NCI-H146 (cell line): ENCODE measurements at places on chromosomes 2 and 18.

DNA sequence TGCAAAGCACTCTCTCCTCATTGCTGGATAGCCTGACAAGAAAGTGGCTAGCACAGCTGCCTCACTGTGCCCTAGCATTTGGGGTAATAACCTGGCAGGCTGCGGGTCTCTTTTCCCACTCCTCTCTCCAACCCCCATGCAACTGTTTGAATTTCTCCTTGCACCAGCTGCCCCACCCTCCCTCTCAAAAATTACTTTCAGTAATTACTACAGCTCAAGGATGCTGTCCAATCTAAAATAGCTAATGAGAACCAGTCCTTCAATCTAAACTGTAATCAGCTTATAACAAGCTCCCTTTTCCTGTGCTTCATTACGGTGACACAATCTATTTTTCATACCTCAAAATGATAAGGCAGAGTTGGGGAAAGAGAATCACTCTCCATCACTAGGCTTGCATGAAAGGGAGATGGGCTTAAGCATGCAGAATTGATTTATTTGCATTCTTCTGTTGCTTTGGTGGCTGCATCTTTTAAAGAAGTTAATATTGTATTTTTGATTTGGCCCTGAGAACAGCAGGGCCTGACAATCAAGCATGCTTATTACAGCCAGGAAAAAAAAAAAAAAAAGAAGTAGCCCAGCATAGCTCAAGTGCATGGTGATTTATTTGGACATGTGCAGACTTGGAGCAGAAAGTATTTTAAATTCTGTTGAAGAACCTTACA is 881.8 kb downstream of the SLC4A3 start:
- DNase-seq: no peak

DNA sequence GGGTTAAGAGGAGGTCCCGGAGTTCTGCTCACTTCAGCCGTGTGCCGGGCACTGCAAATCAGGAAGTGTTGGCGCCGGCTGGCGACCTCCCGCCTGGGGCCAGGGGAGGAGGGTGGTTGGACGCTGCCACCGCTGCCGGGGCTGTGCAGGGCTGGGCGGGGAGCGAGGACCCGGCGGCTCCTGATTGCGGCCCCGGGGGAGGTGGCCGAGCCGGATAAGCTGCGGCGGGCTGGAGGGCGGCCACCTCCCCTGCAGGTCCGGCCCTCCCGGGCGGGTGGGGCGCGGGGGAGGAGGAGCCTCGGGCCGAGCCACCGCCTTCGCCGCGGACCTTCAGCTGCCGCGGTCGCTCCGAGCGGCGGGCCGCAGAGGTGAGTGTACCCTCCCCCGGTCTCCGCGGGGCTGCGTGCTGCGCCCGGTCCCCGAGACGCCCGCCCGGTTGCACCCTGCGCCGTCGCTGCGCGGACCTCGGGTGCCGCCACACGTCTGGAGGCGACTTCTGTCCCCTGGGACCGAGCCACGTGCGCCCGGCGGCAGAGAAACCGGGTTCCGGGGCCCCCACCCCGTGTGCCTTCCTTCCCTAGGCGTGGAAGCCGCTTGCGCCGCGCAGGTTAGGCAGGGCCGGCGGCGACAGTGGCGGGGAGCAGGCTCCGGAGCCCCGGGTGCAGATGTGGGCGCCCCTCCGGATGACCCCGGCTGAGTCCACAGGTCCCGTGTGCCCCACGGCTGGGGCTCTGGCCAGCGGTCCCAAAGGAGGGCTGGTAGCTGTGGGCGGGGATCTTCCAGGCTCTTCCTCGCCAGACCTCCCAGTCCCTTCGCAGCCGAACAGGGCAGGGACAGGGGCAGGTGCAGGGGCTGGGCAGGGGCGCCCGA is at the start of gene STEAP3:
STEAP3 (plus strand) TSS at position 314 of the 870 bp plus-strand sequence. CDS start 7,179 bp downstream, outside the sequence.
- peak; percentile 96 for DNase-seq

- DNase-seq: peak; percentile 50
Measured at GRCh38 chr2:156890529-156891148, 366.9 kb upstream of the GALNT5 start.

DNA sequence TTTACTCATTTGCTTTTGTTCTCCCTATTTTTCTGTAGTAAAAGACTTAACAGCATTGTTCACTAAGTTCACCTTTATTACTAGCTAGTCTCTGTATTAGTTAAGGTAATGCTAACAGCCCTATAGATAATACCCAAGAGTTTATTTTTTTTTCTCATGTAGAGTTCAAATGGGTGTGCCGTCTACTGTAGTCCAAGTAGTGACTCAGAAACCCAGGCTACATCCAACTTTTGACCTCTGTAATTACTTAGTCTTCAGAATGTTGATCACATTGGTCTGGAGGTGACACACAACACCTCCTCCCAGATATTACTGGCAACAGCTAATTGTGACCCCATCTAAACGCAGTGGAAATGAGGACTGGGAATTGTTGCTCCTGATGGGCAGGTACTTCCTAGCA is 7.7 kb downstream of the COQ10B start:
- DNase-seq: no peak

DNA sequence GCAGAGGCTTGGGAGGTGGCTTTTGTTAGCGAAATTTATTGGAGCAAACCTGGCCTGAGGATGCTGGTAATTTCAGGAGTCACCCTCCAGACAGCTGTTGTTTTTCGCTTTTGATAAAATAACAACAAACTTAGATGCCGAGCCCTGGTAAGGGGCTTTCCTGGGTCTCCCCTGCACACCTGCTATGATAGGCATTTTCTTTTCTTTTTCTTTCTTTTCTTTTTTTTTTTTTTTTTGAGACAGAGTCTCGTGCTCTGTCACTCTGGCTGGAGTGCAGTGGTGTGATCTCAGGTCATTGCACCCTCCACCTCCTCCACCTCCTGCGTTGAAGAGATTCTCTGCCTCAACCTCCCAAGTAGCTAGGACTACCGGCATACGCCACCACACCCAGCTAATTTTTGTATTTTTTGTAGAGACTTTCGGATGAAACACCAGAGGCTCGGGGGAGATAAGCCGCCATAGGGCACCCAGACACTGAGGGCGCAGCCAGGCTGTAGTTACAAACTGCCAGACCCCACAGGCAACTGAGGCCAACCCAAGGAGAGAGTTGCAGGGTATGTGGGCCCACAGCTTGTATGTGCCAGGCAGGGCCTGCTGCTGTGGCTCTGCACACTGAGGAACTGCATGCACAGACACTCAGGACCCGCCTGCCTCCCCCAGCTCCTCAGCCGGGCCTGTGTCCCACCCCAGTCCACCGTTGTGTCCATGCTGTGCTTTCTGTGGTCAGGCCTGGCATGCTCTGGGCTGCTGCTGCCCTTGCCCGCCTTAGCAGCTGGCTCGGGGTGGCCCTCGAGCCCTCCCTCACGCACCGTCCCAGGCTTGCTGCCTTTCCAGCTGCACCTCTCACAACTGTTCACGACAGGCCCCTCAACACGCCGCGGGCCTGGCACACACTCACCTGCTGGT is 3.9 kb downstream of the GYPC start:
- no peak for DNase-seq

GRCh38 chr2:80392441-80392840 is 87.9 kb upstream of the LRRTM1 start:
- DNase-seq: no peak

GRCh38 chr2:156325688-156326525 is 6.6 kb downstream of the NR4A2 start:
- no peak for DNase-seq

DNA sequence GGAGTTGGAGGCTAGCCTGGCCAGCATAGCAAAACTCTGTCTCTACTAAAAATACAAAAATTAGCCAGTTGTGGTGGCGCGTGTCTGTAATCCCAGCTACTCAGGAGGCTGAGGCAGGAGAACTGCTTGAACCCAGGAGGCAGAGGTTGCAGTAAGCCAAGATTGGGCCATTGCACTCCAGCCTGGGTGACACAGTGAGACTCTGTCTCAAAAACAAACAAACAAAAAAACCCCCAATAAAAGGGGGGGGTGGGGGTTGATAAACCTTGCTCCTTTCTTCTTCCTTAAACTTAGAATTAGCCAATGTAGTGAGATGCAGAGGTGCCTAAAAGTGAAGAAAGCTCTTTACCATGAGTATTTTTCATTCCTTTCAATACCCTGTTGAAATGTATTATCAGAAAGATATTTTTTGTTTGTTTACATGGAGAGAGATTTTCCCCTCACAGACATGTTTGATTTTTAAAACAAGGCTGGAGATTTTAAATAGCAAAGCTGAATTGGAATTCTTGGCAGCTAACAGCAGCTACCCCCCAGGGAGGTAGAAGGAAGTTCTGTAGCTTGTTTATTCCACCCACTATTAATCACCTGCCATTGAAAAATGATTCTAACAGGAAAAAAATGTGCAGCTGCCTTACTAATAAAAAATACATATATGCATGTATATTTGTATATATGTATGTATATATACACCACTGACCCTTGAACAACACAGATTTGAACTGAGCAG is 48.6 kb downstream of the GYPC start:
- no peak for DNase-seq

DNA sequence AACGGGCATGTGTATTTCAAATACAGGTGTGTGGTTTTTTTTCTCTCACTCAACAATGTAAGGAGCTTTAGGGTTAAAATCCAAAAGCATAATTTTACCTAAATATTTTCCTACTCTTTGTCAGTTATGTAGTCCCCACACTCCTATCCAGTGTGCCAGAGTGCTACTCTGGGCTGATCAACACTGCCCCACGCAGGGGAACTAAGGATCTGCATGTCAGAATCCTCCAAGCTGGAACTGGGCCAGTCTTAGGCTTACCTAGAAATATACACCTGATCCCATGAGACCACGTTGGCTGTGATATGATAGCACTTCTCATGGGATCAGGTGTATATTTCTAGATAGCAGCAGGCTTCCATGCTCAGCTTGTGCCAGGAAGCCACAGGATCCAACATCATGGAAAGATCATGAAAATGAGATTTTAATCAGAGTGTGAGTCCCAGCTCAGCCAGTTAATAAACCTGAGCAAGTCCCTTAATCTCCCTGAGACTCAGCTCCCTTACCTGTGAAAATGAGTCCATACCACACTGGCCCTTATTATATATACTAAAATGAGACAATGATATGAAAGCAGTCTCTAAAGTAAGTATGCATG is 29.7 kb downstream of the CCDC141 start:
- peak; percentile 32 for DNase-seq

GRCh38 chr2:3182848-3183247 is 194.8 kb downstream of the EIPR1 start:
- no peak for DNase-seq

- no peak for DNase-seq
Measured at GRCh38 chr2:170425281-170425751, 247.4 kb downstream of the MYO3B start.

- no peak for DNase-seq
Measured at GRCh38 chr2:183057333-183057985, 19.2 kb upstream of the NCKAP1 start.

DNA sequence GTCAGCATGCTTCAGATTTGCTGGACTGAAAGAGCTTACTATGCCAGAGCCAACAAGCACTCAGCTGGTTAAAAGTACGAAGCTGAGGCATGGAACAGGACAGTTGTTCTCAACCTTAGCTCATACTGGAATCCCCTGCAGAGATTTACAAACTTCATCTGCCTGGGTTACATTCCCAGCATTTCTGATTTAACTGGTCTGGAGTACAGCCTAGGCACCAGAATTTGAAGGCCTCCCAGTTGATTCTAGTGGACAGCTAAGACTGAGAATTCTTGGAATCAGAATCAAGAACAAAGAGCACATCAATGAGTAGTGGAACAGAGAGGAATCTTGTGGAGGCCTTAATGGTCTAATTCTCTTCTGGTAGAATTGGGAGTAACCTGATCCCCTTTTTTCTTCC is 298.2 kb upstream of the NXPH2 start:
- no peak for DNase-seq

- no peak for DNase-seq
Measured at GRCh38 chr2:182496596-182496995, 69.8 kb upstream of the PDE1A start.

DNA sequence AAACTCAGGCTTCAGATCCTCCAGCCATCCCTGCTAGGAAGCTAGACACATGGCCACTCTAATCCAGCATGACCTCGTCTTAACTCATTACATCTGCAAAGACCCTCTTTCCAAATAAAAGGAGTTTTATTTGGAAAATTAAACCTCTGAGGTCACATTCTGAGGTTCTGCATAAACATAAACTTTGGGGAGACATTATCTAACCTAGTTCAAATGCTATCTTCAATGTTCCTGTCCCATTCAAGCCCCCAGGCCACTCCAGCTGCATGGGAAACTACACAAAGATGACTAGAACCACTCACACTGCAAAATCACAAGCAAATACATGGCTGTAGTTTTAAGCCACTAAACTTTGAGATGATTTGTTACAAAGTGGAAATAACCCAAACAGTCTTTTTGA is 99.0 kb upstream of the RNF152 start:
- no peak for DNase-seq
